ENCODE measurements at places on chromosomes 16 and 17.

GRCh38 chr16:47927330-47927729 is 228.5 kb downstream of the ABCC12 start:
- no peak for DNase-seq

GRCh38 chr16:77890075-77890474 is 101.7 kb downstream of the VAT1L start:
- DNase-seq: no peak

DNA sequence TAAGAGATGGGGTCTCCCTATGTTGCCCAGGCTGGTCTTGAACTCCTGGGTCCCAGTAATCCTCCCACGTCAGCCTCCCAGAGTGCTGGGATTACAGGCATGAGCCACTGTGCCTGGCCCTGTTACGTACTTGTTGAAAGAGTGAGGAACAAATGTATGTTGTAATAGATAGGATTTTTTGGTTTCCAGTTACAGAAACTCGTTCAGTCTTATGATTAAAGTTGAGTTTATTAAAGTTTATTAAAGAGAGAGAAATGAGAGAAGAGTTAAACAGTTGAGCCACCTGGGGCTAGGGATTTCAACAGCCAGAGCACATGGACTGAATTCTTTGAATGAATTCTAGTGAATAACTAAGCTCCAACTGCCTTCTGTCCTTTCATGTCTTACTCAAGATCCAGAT is 3.7 kb downstream of the TADA2A start:
- no peak for DNase-seq

GRCh38 chr17:80349151-80349651 is 65.8 kb upstream of the ENDOV start:
- DNase-seq: no peak

GRCh38 chr17:75412455-75413317 is 7.2 kb upstream of the GRB2 start:
- peak; percentile 58 for DNase-seq

DNA sequence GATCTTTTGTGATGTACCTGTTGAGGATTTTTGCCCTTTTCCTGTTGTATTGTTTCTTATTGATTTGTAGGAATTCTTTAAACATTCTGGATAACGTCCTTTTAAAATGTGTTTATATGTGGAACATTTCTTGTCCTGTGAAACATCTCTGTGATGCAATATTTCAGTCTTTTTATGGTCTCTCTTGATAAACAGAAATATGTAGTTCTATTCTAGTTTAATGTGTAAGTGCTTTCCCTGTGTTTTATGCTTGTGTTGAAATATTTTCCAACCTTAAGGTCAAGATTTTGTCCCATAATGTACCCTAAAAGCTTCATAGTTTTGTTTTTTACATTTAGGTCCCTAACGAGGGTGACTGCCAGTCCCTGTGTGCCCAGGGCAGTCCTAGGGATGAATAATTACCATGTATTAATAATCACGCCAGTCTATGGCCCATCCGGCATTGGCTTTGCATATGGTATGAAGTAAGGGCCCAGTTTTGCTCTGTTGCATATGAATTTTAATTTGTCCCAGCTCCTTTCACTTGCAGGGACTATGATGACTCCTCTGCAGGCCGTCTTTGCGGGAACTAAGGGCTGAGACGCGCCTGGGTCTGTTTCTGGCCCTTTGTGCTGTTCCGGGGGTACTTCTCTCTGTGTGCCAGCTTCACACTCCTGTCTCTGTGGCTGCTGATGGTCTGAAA is 44.2 kb downstream of the RPTOR start:
- DNase-seq: no peak

DNA sequence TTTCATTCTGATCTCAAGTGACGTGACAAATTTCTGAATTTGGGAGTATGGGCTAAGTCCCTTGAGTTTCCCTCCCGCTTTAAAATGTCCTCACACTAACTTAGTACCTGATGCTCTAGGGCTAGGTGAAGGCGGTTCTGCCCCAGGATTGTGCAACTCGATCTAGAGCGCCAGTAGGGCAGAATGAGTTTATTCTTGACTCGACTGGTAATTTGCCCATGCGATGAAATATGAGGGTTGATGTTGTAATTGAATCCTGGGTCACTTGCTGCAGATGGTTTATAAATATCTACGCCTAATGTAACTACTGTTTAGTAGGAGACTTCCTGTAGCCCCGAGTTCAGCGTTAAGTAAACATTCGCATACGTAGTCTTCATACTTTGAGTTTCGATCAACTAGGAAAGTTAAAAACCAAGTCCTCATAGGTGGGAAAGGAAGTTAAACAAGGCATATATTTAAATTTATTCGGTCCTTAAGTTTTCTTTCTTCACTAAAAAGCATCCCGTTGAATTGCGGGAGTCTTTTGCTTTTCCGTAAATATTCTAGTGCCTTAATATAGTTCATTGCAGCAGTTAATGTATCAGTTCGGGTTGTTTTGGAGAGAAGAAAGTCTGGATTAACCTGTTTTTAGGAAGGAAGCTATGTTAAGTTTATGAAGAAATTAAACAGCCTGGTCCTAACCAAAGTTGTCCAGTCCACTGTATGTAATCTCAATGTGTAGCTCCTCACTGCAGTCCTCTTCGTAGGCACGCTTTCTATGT is 1.6 kb downstream of the CTCF start:
- peak; percentile 36 for DNase-seq

DNA sequence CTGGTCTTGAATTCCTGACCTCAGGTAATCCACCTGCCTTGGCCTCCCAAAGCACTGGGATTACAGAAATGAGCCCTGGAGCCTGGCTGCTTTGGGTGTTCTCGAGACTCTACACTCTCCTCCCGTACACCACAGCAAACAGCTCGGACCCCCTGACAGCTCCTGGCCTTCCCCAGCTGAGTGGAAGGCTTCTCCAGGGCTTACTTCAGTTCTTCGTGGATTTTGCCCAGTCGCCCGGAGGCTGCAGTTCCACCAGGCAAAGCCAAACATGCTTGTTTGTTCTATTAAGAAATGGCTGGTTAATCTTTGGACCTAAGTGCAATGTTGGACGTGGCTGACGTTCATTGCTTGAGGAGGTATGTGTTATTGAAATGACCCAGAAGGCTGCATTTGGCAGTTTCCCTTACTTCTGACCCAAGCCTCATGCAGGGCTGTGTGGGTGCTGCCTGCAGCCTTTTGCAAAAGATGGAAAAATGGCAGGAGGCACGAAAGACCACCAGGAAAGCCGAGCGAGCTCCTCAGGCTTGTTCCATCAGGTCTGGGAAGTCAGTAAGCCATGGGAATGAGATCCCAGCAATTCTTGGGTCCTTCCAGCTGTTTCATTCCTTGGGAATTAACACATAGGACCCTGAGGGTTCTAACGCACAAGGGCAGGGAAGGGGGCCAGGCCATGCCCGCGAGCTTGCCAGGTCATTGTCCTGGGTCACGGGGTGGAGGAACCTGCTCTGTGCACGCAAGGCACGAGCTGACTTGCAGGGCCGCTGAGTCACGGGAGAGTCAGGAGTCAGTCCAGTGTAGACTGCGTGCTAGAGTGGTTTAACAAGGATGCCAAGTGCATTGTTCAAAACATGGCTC is 23.9 kb upstream of the KLHDC4 start:
- DNase-seq: no peak

GRCh38 chr16:19876501-19877059 is 8.1 kb downstream of the GPRC5B start:
- no peak for DNase-seq

GRCh38 chr17:40298726-40299125 is 10.3 kb upstream of the RARA start:
- no peak for DNase-seq

GRCh38 chr16:4667203-4667963 is 26.0 kb upstream of the NUDT16L1 start:
- no peak for DNase-seq

GRCh38 chr17:64036198-64036922 is 15.9 kb upstream of the ICAM2 start:
- DNase-seq: no peak

GRCh38 chr17:76147211-76148014 is 6.4 kb upstream of the FOXJ1 start:
- no peak for DNase-seq

DNA sequence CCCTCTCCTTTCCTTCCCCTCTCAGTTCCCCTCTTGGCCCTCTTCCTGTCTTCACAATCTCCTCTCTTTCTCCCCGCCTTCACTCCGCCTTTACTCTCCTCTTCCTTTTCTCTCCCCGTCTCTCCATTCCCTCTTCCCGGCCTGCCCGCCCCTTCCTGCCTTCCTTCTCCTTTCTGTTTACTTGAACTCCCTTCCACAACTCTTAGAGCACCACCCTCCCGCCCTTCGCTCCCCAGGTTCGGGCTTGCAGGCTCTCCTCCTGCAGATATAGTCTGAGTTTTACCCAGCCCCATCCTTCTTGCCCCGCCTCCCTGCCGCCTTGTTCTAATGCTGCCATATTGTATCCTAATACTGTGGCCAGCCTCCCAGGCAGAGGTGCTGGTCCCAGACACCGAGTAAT is 201.5 kb upstream of the N4BP1 start:
- DNase-seq: no peak

GRCh38 chr17:77126519-77126918 is 14.2 kb upstream of the SEC14L1 start:
- DNase-seq: no peak

DNA sequence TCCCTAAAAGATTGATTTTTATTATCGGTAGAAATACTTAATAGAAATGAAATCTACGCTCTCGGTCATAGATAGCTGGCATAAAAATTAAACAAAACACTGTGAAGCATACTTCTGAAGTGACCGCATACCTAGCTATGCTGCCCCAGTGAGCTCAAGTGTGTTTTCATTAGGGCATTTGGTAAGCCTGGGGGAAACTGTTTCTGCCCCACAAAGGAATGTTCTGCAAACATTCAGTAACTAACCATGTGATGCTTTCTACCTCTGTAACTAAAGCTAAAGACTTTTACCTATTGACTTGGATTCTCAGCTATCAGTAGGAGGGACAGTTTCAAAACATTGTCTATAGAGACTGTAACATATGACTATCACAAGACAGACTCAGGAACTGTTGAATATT is 93.5 kb upstream of the HSBP1 start:
- no peak for DNase-seq

GRCh38 chr16:12398029-12398682 is 405.5 kb downstream of the CPPED1 start:
- DNase-seq: peak; percentile 60

GRCh38 chr17:40849723-40850122 is 17.3 kb downstream of the KRT12 start:
- DNase-seq: no peak

DNA sequence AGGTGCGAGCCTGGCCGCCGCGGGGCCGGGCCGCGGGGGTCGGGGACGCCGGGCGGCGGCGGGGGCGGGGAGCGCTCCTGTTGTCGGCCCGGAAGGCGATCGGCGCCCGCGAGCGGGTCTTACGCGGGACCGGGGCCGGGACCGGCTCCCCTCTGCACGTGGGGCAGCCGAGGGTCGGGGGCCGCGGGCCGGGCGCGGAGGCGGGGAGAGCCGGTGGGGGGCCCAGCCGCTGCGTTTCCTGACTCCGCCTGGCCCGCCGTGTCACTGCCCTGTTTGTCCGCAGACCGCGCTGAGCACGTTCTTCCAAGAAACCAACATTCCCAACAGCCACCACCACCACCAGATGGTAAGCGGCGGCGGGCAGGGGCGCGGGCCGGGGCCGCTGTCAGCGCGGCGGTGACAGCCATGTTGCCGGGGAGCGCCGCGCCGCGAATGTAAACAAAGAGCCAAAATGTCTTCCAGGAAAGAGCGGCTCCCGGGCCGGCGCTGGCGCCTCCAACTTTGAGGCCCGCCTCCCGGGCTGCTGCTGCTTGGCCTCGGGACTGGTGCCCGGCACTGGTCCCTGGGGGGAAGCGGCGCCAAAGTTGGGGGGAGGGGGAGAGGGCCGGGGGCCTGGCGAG is 586 bp downstream of the UBALD2 start:
- DNase-seq: no peak

- DNase-seq: no peak
These were observed at the start of gene MARVELD3 for GRCh38 chr16:71626018-71626857. MARVELD3 (plus strand) TSS chr16:71626184; CDS start chr16:71626230, 46 bp downstream.

GRCh38 chr17:62746941-62747340 is 61.2 kb downstream of the MARCHF10 start:
- DNase-seq: no peak

DNA sequence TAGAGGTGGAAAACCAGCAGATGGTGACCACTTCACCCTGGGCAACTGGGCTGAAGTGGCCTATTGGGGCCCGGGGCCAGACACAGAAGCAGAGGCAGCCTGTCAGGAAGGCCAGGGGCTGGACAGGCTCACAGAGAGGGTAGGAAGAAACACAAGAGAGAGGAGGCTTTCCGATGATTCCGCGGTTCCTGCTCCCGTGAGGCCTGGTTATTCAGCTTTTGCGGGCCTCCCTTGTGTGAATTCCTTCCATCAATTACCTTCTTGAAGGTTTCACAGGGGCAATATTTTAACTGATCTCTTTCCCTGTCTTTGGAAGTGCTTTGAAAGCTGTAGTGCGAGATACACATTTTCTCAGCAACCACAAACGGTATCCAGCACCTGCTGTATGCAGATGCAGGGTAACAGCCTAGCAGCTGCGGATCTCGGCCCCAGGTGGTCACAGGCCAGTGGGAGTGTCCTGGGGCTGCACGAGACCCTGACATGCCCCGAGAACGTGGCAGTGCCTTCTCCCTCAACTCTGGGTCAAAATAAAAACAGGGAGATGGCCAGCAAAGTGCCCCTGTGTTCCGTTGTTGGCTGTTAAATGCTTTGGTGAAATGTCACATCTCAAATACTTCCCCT is 11.6 kb upstream of the CMIP start:
- no peak for DNase-seq

GRCh38 chr17:64015447-64015846 is 5.0 kb downstream of the ICAM2 start:
- no peak for DNase-seq

GRCh38 chr16:50610331-50611262 is 62.4 kb downstream of the NKD1 start:
- no peak for DNase-seq

DNA sequence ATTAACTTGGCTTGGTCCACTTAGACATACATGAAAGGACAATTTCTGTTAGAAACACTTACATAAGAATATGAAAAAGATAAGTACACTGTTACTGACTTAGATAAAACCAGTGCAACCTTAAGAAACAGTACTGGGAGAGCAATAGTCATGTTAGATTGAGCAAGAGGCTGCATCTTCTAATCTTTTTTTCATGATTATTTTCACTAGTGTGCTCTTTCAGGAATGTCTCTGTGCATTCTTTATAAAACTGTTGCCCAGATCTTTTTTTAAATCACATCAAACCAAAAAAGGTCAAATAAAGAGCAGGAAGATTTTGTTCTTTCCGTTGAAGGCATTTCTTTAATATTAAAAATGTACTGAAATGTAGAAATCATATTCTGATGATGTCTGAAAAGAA is 100.7 kb upstream of the AXIN2 start:
- no peak for DNase-seq

DNA sequence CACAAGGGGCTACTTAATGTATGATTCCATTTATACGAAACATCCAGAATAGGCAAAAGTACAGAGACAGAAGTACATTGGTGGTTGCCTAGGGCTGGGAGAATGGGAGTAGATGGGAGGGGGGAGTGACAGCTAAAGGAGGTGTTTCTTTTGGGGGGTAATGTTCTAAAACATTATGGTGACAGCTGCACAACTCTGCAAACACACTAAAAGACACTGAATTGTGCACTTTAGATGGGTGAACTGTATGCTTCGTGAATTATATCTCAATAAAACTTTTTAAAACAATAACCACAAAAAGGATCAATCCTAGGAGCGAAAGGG is 661 bp downstream of the LYRM9 start:
- DNase-seq: no peak

All from astrocyte of the cerebellum (primary cell).